ENCODE measurements at places on chromosomes 12 and 14. TPM values are rescaled to one million over a fixed set of nuclear protein-coding genes. Genes with fewer than 3 reads are reported as not detected.

DNA sequence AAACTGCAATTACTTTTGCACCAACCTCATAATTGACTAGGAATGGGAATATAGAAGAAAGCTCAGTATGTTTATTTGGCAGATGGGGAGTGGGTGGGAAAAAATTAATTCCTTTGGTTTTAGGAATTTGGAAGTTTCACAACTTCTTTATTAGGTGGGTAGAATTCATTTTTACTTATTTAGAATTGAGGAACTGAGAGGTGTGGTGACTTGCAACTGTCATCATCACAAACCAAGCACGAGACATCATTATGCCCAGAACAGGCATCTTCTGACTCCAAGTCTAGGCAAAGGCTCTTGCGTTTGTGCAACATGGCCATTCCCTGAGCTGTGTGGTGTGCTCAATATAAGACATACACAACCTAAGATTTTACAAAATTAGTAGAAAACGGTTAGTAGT lies 380.0 kb downstream of the ATP23 start:
- DNase-seq, result no peak

GRCh38 chr14:90409209-90409730 lies 12.4 kb downstream of the CALM1 start:
- no peak for DNase-seq

- peak; percentile 23 for DNase-seq
Observed at GRCh38 chr12:108468196-108468968, 46.7 kb upstream of the FICD start.

- no peak for DNase-seq
Observed at GRCh38 chr12:48005001-48005749, 899 bp upstream of the COL2A1 start.

- DNase-seq, result no peak
Observed at GRCh38 chr14:97280526-97280925, 483.3 kb downstream of the VRK1 start.

DNA sequence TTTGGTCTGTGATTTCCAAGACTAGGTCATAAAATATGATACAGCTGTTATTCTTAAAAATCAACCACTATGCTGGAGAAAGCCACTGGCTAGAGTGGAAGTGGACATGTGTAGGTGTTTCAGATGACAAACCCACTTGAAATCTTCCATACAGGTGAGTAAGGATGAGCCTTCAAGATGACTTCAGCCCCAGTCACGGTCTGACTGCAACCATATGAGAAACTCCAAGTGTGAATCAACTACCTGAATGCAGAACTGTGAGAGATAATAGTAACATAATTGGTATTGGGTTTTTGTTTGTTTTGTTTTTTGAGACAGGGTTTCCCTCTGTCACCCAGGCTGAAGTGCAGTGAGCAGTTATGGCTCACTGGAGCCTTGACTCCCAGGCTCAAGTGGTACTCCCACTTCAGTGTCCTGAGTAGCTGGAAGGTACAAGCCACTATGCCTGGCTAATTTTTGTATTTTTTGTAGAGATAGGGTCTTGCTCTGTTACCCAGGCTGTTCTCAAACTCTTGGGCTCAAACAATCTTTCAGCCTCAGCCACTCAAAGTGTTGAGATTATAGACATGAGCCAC lies 273.3 kb upstream of the LRIG3 start:
- no peak for DNase-seq

DNA sequence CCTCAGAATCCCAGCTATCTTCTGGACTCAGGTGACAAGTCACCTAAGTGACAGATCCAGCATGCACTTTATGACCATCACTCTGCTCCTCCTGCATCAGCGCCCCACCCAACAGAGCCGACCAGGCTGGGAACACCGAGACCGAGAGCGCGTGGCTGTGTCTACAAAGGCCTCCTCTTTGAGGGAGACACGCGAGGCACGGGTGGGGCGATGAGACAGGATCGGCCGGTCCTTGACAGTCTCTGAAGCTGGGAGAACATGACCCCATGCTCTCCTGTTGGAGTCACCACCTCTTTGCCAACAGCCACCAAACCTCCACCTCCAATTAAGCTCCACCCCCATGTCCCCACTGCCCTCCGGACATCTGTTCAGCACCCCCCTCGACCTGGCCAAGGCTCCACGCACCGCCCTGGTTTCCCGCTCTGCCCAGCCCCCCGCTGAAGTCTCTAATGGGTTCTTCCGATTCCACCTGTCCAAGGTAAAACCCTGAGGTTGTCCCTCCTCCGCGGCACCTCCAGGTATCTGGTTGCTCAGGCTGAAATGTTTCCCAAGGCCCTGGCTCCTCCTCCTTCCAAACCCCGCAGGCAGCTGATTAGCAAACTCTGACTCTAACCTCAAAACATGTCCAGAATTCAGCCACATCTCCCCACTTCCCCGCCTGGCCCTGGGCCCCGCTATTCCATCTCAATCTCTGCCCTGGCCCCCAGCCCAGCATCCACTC lies 31.5 kb downstream of the HSP90AA1 start:
- DNase-seq, result no peak

DNA sequence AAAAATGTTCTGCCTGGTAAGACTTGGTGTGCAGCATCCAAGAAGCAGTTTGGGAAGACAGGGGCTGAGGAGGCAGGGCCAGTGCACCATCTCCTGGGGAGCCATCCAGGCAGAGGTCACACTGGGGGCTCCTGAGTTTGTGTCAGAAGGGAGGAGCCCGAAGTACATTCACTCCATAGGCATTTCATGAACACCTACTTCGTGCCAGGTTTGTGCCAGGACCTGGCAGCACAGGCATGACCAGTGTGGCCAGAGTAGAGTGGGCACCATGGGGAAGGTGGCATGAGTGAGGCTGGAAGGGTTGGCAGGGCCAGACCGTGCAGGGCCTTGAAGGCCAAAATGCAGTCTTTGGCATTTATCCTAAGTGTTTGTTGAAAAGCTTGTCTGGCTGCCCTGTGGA lies 86.5 kb upstream of the RIN3 start:
- no peak for DNase-seq

DNA sequence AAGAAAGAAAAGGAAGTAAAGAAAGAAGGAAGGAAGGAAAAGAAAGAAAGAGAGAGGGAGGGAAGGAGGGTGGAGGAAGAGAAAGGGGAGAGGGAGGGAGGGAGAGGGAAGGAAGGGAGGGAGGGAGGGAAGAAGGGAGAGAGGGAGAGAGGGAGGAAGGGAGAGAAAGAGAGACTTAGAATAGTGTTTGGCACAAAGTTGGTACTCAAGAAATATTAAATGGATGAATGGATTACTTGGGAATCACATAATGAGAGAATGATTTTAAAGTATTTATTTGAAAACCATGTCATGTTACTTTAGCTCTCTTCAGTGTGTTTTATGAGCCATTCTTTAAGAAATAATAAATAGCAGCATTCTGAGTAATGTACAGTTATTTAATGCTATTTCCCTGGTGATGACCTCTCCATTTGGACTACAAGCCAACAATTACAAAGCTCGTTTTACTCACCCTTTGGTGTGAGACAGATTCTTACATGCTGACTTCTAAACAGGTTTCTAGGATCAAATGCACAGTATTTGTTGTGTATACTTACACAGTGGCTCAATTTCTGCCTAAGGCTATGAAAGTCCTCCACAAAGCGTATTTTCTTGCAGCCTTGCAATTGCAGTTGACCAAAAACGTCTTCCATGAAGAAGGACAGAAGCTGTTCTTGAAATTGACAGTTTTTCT lies 861 bp downstream of the IL26 start:
- DNase-seq, result no peak

DNA sequence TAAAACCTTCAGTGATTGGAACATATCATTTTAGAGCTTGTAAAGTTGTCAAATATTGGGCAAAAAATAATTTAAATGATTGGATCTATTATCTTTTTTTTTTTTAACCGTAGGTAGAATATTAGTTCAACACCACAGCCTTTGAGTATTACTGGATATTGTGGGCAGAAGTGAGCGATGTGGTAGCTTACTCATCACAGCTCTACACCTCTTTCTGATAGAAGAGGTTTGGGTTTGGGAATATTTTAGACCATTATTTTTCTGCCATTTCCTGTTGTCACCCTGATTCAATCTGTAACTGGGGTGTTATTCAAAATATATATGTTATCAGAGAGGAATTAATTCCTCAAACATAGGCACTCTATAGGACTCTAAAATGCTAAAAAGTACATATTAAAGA lies 34.8 kb upstream of the SLC38A2 start:
- DNase-seq, result no peak

PMCH gene
- not detected for total RNA-seq

CEBPE gene
- not detected for total RNA-seq

FAM222A gene
- total RNA-seq, result 5.5 TPM

GDF3 gene
- not detected for total RNA-seq

Data from colonic mucosa (tissue), 4 donors.